ENCODE measurements at places on chromosomes 2 and 18. TPM values are rescaled to one million over a fixed set of nuclear protein-coding genes. Genes with fewer than 3 reads are reported as not detected.
A peak's percentile ranks its signal among the peaks of the same experiment; 100 is the strongest.

KRTCAP3 gene
- not detected for total RNA-seq

TP53I3 gene
- 8.7 TPM for total RNA-seq

SCG2 gene
- total RNA-seq: 8.3 TPM

C2orf49 gene
- 16.4 TPM for total RNA-seq

TFCP2L1 gene
- 0.42 TPM for total RNA-seq

ANKRD30B gene
- total RNA-seq: not detected

C2orf80 gene
- not detected for total RNA-seq

CCDC121 gene
- total RNA-seq: 5.0 TPM

RNF152 gene
- 14.3 TPM for total RNA-seq

ERBB4 gene
- 0.17 TPM for total RNA-seq

SPP2 gene
- not detected for total RNA-seq

IL36G gene
- total RNA-seq: not detected

COBLL1 gene
- 60.8 TPM for total RNA-seq

PDE11A gene
- 0.58 TPM for total RNA-seq

DNA sequence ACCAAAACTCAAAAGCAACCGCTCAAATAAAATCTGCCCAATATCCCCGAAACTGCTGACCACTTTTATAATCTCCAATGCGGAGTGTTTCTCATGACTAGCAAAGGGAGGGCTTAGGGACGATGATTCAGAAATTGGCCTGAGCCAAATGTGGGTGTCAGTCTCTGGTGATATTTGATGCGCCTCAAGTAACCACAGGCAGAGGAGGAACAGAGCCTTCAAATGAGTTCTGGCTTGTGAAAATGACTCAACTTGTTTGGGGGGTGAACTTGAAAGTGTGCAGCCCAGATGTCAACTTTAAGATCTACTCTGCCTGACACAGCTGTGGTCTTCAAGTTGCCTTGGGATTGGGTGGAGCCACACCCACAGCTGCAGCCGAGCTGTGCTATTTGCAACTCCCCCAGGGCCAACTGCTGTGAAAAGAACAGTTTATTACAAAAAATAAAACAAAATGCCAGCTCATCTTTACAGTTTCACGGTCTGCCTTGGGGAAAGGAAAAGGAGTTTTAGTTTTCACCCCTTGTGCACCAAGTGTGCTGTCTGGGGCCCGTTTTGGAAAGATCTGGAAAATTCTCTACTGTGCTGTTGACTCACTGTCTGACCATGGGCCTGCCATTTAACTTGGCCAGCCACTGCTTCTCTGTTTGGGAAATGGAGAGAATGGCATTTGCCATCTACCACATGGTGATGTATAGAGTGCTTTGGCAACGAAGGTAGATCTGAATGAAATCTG is 222.1 kb downstream of the MTX2 start:
- DNase-seq: no peak

DNA sequence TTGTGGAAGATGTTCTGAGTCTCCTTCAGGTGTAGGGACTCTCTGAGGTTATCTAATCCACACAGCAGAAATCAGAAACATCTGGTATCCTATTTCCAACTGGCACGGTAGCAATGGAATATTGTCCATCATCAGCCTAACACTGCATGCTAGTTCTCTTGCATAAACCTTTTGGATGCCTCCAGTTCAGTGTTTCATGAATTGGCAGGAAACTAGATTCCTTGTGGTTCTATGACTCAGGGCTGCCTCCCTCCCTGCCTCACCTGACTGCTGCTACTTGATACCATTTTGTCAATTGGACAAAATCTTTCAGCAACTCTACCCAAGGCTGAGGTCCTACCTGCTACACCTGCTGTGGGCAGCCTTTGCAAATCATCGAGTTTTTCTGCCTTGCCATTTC is 130.9 kb downstream of the TPGS2 start:
- DNase-seq: no peak

DNA sequence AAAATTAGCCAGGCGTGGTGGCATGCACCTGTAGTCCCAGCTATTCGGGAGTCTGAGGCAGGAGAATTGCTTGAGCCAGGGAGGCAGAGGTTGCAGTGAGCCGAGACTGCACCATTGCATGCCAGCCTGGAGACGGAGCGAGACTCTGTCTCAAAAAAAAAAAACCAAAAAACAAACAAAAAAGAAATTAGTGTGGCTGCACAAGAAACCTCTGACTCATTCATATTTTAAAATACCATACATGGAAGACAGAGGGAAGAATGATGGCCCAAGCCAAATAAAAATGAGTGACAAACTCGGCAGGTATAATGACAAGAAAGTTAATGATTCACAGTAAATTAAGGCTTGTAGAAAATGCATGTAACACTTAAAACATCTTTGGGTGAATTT is 875.8 kb downstream of the EPHA4 start:
- no peak for DNase-seq

GRCh38 chr2:190582736-190583506 is 48.4 kb upstream of the NEMP2 start:
- DNase-seq: peak; percentile 24

- DNase-seq: no peak
Observed at GRCh38 chr2:158297120-158297519, 159.4 kb downstream of the CCDC148 start.

GRCh38 chr2:186950694-186951093 is 101.7 kb upstream of the ZSWIM2 start:
- no peak for DNase-seq

- DNase-seq: no peak
Observed at GRCh38 chr2:159875083-159875482, 77.1 kb upstream of the CD302 start.

- DNase-seq: no peak
Observed at GRCh38 chr2:214995926-214996670, 142.3 kb downstream of the ABCA12 start.

DNA sequence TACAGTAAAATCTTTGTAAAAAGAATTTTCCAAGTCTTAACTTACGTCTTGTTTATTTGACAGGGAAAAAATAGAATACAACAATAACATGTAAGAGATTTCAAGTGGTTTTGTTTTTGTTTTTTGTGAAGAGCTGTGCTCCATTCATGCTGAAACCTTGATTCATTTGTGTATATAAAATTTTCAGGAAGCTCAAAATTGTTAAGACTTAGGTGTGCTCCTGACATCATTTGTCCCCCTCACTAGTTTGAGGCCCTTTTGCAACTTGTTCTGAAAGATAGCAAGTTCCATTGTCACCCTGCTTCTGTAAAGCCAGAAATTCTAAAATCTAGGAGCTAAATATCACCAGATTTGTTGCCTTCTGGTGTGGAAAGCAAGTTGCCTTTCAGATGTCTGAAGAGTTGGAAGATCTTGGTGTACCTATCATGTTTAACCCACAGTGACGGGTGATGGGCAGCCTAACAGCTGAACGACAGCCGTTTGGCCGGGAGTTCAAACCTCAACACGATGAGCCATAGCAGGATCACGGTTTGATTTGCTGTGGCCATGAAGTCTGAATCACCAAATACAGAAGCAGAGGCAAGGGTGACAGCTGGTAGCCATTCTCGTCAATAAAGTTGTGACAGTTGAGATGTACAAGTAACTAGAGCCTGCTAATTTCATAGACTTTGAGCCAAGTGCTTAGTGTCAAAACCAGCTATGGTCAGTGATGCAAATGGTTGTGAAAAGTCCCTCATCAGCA is 205.5 kb upstream of the SP5 start:
- peak; percentile 86 for DNase-seq

- no peak for DNase-seq
Observed at GRCh38 chr2:98824256-98825019, 93.5 kb upstream of the MGAT4A start.

- no peak for DNase-seq
Observed at GRCh38 chr18:31321719-31322118, 3.8 kb downstream of the DSG1 start.

DNA sequence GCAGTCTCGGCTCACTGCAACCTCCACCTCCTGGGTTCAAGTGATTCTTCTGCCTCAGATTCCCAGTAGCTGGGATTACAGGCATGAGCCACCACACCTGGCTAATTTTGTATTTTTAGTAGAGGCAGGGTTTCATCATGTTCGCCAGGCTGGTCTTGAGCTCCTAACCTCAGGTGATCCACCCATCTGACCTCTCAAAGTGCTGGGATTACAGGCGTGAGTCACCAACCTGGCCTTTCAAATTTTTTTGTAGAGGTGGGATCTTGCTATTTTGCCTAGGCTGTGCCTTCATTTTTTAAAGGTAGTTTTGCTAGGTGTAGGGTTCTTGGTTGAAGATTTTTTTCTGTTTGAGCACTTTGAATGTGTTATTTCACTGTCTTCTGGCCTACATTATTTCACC is 6.2 kb downstream of the HAUS1 start:
- no peak for DNase-seq

DNA sequence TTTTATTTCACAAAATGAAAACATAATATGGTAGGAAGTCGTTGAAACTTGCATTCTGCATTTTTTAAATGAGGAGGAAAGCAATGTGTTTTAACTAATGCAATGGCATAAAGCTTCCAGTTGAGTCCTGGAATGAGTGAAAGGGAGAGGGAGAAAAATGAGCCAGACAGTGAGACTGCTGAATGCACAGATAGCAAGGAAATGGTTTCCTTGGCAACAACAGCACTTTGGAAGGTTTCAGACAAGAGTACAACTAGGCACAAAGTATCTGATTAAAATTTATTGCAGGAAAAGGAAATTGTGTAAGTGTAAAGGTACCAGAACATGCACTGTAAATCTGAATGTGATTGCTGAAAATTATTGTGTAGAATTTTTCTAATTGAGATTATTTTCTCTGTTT is 320.1 kb upstream of the KYNU start:
- DNase-seq: no peak

DNA sequence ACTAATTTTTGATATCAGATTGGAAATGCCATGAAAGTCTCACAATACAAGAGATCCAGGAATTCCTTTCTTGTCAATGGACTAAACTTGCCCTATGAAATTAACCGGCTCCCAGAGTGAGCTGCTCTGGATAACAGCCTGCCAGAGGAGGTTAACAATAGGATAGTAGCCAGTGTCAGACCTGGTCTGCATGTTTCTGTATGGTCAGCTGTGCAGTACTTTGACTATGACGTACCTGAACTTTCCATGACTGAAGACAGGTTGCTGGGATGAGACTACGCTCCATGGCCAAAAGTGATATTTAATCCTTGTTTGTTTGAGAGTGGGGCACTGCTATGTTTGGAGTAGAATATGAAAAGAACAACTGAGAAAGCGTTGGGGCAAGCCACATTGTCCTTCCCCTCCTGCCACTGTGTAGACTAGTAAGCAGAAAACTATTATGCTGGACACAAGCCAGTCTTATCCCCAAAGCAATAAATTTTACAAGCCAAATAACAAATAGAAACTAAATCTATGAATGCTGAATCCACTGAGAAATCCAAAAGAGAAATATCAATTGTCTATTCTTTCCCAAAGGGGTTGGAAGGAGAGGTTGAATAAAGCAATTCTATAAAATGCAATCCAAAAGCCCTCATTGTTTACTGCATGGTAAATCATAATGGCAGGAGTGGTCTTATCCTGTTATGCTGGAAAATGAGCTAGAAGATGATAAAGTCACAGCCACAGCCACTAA is 115.5 kb upstream of the CYP26B1 start:
- DNase-seq: no peak

- no peak for DNase-seq
Observed at GRCh38 chr2:46921676-46922448, 6.3 kb upstream of the MCFD2 start.
